Adipocyte (in vitro differentiated cells): ENCODE measurements at places on chromosomes 3 and 15.

DNA sequence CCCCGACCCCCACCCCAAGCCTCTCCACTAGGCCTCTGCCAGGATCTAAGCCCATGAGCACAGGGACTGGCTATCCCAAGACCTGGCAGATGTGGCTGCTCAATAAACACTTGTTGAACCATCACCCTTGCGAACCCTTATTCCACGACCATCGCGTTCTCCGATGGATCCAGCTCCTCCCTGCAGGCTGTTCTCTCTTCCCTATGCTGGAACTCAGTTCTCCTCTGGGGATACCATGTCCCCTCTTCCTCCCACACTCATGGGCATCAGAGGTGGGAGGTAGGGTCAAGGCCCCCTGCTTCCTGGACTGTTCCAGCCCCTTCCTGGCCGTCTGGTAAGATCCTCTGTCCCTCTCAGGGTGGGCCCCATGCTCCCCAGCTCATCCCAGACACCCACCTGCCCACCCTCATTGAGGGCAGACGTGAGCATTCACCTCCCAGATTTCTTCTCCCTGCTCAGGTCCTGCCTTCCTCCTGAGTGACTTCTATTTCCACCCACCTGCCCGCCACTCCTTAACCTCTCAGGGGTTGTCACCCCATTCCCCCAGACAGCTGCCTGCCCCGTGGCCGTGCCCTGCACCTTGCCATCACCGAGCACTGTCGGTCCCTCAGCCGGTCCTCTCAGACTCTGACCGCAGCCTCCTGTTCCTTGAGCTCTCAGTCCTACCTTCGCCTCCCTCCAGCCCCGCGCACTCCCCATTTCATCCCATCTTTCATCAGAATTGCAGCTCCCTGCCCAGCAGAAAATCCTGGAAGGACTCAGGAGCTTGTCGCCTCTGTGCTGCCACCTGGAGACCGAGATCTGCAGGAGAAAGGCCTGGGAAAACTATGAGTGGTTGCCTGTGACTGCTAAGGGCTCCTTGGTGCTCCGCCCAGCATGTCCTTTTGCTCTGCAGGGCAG lies 42.0 kb downstream of the PML start:
- DNase-seq: peak; percentile 63

- no peak for DNase-seq
Measured at GRCh38 chr3:187025254-187025655, 94.9 kb downstream of the ST6GAL1 start.

- DNase-seq: peak; percentile 63
Measured at GRCh38 chr15:70714015-70714414, 49.3 kb downstream of the UACA start.

DNA sequence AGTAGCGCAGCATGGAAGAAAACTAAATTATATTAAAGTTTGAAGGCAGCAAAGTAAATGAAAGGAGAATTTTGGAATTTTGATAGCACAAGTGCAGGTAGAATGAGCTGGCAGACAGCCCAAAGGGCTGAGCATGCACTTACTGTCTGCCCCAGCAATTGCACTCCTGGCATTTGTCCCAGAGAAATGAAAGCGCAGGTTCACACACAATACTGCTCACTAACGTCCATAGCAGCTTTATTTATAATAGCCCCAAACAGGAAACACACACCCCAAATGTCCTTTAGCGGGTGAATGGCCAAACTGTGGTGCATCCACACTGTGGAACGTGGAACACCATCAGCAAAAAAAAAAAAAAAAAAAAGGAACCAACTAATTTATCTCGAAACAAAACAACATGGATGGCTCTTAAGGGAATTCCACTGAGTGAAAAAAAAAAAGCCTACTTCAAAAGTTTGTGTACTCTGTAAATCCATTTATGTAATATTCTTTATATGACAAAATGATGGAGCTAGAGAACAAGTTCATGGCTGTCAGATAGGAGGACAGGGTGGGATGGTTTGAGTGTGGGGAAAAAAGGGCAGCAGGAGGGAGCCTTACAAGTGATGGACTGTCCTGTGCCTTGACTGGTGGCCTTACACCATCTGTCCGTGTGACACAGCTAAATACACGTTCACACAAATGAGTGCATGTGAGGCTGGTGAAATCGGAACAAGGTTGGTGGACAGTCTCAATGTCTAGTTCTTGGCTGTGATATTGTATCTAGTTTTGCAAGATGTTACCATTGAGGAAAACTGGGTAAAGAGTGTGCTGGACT lies 6.0 kb upstream of the TM2D3 start:
- DNase-seq: no peak

DNA sequence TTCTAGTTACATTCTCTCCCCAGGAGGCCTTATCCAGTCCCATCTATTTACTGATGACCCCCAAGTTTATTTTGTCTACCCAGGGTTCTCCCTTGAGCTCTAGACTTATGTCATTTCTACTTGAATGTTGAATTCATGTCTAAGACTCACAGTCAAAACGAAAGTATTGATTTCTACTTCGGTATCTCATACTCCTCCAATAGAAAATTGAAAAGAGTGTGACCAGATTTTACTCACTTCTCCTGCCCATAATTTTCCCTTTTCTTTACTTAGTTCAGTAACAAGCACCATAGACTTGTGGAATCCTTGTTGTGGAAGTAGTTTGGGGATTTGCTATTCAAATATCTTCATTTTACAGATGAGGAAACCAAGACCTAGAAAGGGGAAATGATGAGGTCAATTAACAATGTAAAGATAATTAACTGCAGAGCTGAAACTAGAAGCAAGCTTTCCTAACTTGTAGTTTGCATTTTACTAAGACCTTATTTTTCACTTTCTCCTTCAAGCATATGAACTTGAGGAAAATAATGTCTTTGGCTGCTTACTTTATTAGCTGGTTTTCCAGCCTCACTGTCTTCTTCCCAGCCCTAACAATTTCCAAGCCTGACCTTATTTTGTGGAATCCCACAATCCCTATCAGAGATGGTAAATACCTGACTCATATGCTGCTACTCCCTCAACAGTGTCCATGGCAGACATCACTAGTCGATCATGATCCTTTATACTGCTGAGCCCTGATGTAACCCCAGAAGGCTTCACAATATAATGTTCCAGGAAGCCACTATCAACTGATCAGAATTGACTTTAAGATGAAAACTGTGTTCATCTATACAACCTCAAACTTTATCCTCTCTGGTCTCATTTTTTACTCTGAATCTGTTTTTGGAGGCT lies 123.9 kb upstream of the AGBL1 start:
- no peak for DNase-seq

DNA sequence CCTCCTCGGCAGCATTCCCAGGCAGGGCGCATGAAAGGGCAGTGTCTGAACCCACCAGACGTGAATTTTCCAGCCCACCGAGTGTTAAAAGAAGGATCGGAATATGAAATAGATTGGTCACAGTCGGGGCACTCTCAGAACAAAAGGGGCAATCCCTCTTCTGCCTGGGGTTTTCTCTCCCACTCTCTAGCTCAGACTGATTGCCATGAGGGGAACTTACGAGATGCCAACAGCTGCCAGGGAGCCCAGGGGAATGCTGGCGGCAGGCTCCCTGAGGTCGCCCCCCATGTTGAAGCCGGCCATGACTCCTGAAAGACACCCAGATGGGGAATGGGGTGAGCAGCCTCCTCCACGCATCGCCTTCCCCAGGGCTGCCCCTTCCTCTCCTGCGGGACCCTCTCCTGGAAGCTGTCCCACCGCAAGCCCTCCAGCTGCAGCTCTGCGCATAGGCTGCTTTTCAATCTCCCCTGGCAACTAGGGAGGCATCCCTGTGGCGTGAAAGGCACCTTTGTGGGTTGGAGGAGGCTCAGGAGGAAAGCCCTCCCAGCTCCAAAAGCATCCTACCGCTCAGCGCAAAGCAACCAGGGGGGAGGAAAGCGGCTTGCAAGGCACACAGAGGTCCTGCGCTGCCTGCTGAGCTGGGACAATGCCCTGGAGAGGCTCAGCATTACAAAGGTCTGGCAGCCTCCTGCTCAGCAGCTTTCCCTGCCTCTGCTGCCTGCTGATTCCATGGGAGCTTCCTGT lies 64.8 kb upstream of the HEG1 start:
- DNase-seq: no peak

- DNase-seq: no peak
Measured at GRCh38 chr3:33537133-33537532, 96.9 kb upstream of the UBP1 start.

GRCh38 chr3:125221831-125222230 lies 9.3 kb upstream of the SLC12A8 start:
- no peak for DNase-seq
